ENCODE measurements at places on chromosomes 5 and 9.

GRCh38 chr5:56076486-56076885 lies 81.7 kb upstream of the IL6ST start:
- DNase-seq, result no peak

DNA sequence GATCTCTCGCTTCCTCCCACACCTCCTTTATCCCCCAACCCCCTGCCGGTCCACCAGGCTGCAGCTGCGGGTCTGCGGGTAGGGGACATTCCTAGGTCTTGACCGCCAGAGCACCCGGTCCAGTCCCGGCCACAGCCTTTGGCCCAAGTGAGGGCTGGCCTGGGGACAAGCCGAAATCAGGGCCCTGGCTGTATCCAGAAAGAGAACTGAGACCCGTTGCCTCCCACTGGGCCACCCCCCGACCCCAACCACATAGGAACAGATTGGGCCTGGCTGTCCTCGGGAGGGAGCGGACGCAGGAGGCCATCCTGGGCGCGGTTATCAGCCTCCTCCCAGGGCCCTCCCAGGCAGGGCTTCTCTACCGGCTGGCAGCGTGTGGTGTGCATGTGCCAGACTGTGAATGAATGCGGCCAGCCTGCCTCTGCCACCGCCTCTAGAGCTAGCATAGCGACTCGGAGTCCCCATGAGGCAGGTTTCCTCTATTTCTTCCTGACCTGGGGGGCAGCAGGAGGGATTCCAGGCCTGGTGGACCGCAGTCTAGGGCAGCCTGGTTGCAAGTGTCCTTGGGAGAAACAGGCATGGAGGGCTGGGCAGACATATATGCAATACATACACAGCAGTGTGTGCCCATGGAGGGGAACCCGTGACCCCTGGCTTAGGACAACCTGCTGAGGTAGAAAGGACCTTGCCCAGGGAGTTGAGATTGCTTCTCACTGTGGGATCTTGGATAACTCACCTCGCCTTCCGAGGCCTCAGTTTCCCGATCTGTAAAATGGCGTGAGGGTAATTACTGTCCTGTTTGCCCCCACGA lies 1.2 kb downstream of the N4BP3 start:
- DNase-seq, result peak; percentile 27

DNA sequence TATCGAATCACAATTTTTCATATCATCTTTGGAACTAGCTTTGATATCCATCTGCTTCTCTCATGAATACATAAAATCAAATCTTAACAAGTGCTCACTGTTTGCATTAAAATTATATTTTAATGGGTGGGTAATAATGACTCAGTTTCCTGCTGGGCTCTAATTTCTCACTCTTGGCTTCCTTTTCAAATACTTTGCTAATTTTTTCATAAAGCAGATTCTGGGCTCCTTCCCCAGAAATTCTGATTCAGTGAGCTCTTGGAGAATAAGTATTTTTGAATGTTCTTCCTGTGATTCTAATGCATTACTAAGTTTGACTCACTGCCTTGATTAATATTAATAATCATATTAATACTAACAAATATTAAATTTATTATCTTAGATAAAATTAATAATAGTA lies 48.9 kb downstream of the YIPF5 start:
- peak; percentile 60 for DNase-seq

GRCh38 chr5:147643142-147643541 lies 133.3 kb upstream of the DPYSL3 start:
- DNase-seq, result peak; percentile 8
